ENCODE measurements at places on chromosomes 5 and 9.
A peak's percentile ranks its signal among the peaks of the same experiment; 100 is the strongest.

GRCh38 chr5:81349161-81349560 is 44.8 kb downstream of the ACOT12 start:
- no peak for DNase-seq

DNA sequence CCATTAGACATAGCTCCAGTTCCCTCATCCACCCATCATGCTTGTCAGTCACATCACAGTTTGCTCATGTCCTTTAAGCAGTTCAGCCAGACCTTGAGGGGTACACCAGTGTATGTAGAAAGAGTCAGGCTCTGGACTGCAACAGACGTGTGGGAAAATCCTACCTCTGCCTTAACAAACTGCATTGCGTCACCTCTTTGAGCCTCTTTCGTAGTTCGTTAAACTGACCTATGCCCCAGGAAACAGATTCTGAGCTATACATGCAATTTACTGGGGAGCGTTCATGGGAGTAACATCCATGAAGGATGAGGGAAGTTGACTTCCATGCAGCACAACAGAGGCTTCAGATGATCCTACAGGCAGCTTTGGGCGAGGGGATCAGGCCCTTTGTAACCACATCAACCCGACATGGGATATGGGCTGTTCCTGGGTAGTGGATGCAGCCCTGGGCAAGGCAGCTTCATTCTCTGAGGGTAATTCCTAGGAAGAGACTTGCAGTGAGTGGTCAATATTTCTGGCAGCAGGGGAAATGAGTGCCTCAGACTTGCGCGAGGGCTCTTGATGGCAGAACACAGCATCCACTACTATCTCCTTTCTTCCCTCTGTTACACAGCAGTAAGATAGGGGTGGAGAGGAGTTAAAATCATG is 4.3 kb downstream of the SPINK4 start:
- no peak for DNase-seq

GRCh38 chr5:148817606-148818005 is 8.8 kb upstream of the ADRB2 start:
- no peak for DNase-seq

DNA sequence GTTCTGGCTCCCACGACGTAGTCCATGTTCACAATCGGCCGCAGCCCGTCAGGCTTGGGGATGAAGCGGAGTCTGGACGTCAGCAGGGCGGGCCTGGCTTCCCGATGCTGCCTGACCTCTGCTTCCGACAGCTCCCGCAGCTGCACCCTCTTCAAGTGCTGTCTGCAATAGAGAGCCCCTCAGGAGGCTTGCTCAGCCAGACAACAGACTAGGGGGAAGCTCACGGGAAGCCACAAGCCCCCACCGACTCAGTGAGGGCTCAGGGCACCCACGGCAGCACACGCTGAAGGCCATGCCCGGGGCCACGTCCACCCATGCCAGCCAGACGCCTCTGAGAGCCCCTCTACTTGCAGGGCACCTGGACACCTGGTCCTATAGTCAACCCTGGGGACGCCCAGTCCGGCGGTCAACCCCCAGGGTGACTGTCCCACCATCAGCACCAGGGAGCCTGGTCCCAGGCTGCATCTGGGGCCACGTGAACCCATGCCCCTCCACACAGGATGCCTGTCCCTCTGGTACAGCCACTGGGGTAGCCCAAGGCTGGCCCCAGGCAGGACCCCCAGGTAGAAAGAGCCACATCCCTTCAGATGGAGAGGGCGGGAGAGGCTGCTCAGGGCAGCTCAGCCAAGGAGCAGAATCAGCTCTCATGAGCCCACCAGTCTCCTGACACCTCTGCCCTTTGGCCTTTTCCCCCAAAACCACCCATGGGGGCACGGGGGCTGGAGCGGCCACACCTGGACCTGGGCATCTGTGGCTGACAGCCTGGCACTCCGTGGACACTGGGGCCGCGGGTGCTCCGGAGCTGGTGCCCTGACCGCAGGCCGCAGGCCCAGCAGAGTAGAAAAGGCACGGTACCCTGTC is 14.5 kb downstream of the TERT start:
- DNase-seq: no peak

DNA sequence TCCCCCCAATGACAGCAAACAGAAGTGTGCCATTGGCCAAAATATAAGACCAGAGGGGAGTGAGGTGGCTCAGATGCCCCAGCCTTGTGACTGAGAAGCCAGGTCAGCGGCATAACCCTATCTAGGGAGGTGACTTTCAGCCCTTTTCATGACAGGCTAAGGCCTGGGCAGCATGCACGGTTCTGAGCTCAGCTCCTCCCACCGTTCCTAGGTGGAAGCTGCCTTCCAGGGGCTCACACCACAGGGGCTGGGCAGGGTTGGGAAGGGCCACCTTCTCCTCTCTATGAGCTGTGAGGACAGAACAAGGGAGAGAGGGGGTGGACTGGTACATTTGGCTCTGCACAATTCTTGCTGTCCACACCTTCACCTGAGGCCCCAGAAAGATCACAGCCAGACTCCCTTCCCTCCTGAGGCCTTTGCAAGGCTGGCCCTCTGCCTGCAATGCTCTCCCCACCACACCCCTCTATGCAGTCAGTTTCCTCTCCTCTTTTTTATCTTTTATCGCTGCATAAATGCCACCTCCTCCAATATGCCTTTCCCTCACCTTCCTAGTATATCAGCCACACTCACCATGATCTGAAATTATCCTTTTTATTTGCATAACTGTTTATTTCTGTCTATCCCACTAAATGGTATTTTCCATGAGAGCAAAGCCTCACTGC is 5.1 kb upstream of the EGR1 start:
- no peak for DNase-seq

GRCh38 chr9:7139886-7140285 is 382.1 kb downstream of the KDM4C start:
- no peak for DNase-seq

DNA sequence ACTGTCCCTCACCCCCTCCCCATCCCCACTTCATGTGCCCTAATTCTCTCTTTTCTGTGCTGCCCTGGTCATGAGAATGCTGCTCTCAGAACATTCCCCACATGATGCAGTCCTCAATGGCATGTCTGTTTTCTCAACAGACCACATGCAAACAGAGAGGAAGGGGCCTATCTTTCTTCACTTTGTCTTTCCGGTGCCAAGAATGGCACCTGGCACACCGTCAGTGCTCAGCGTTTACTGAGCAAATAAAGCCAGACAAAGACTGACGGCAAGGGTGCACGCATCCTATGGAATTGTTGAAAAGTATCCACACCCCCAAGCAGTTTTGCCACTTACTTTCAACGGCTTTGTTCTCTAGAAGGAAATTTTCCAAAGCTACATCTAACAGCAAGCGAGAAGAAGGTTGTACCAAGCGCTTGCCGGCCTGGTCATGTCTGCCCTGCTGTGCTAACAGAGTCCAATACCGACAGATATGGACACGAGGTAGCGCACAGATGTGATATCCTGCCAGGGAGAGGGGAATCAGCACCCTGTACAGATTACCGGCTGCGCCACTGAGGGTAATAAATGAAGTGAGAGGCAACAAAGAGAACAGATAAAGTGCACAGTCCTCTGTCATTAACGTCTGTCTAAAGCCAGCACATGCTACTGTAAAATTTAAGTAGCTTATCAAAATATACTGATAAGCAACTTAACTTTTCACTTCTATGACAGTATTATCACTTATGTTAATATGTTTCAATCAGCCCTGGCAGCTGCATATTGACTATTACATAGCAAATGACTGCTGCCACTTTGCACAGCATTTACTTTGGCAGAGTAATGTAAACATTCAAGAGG is 251.7 kb downstream of the DENND1A start:
- DNase-seq: no peak

DNA sequence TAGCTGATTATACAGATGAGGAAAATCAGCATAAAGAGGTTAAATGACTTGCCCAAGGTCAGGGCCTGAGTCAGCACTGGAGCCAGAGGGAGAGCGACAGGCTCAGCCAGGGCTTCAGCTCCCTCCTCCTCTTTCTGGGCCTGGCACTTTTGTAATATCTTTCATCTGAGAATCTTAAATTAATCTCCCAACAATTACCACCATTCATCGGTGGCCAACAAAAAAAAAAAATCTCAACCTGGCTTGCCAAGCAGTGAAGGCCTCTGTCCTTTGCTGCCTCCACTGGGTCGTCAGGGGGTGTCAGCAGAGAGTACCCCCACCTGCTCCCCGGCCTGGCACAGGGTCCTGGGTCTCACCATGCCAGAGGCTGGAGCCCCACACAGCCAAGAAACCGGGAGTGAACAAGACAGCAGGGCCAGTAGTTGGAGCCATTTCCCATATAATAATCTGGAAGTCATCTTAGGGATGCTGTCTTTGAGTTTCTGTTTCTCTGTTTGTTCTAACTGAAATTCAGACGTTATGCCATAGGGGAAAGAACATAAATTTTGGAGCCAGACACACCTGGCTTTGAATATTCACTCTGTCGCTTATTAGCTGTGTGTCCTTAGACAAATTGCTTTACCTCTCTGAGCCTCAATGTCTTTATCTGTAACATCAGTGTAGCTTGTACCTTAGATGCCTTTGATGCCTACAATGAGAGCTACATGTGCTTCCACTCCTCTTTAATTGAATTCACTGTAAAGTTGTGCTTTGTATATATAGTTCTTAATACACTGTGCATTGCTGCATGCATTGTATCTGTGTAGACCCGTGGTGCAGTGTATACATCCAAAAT is 299.9 kb upstream of the MSX2 start:
- DNase-seq: no peak

GRCh38 chr5:103211576-103212561 is 46.7 kb upstream of the MACIR start:
- peak; percentile 42 for DNase-seq

DNA sequence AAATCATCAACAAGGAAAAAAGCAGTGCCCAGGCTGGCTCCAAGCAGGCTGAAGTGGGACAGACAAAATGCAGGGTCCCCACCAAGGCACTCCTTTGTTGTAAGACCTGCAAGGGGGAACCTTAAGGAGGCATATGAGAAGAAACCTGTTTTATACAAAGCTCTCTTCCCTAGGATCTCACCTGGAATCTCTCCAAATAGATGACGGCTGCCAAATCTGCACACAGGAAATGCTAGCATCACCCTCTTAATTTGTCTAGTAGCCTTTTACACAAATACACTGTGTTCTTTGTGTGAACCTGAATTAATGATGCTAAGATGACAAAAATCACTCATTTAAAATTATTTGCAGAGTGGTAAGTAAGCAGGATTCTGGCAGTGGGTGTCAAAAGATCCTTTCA is 280.2 kb downstream of the SPOCK1 start:
- no peak for DNase-seq

DNA sequence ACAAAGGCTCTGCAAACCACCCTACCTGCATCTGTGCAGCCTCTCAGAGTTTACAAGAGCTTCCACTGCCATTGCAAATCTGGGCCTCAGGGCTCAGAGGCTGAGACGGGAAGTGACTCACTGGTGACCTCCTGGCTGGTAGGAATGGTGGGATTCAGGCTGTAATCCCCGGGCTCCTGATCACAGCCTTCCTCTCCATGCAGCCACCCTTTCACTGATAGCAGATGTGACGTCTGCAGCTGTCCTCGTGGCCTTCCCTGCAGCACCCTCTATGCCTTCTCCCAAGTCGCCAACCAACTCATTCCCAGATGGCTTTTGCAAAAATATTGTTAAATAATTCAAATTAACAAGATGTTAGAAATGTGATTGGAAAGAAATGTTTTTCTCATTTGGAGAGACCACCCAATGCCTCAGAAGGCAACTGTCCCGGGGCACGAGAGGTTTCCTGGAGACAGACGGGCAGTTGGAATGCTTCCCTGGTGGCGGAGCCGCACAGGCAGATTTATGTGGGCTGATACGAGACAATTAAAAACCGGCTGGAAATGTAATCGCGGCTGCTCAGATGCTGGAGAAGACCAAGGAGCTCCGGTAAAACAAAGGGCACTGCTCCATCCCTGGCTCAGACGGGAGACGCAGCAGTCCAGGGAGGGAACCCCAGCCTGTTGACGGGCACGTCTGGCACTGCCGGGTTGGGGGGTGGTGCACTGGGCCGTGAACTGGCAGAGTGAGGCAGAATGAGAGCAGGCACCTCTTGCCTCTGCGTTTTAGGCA is 34.4 kb upstream of the SLC25A51 start:
- DNase-seq: no peak

GRCh38 chr9:99368341-99369326 is 146.6 kb downstream of the SEC61B start:
- DNase-seq: peak; percentile 38

DNA sequence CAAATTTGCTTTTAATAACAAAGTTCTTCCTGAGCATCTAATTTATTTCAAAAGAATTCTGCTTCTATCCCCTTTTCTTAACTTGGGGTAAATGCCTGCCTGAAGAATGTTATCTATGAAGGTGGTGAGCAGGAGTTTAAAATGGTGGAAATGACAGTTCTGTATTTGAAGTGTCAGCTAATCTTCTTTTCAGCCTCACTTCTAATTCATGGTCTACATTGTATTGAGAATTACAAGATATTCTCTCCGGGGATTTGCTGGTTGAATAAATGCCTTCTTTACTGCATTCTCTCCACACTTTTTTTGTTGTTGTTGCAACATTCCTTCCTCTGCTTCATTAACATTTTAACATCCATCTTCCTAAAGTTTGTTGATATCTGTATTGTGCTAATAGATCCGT is 143.1 kb upstream of the GRIN3A start:
- DNase-seq: no peak

GRCh38 chr9:75231167-75231566 is 142.9 kb downstream of the OSTF1 start:
- no peak for DNase-seq

- peak; percentile 31 for DNase-seq
Observed at GRCh38 chr5:54799645-54800044, 185.7 kb downstream of the ESM1 start.

GRCh38 chr9:124254261-124254682 is 3.5 kb upstream of the NEK6 start:
- peak; percentile 39 for DNase-seq

DNA sequence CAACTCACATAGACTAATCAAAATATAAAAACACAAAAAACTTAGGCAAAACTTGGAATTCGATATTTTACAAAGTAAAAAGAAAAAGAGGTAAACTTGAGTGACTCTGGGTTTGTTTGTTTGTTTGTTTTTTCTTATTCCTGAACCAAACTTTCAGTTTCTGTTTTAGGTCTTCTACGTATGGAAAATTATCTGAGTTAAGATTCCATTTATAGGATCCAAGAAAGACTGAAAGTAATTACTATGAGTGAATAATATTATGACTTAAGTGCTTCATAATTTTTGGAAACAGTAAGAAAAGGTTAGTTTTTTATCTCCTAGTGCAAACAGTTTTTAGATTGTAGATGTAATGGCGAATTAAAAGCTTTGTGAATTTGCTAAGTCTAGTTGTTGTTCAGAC is 13.2 kb downstream of the ST8SIA4 start:
- no peak for DNase-seq

DNA sequence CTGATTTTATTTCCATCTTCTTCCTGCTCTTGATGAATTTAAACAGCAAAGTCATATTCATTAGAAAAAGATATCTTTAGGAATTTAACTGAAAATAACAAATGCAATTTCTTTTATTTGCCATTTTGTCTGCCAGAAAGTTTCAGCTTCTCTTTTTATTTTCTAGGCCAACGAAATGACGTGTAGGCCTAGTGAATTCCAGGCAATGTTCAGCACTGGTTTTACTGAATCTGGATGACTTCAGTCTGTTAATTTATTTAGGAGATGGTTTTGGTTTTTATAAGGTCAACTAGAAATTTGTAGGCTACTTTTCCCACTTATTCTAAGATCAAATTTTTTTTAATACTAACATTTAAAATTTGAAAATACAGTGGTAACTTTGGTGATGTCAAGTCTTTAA is 129.1 kb upstream of the VCAN start:
- no peak for DNase-seq

- no peak for DNase-seq
Observed at GRCh38 chr5:109829331-109829730, 139.6 kb downstream of the MAN2A1 start.
